Tongue (tissue), 3 donors: ENCODE measurements at places on chromosomes 5 and 9.
A peak's percentile ranks its signal among the peaks of the same experiment; 100 is the strongest.

GRCh38 chr5:15571618-15572017 lies 71.6 kb downstream of the FBXL7 start:
- no peak for DNase-seq

DNA sequence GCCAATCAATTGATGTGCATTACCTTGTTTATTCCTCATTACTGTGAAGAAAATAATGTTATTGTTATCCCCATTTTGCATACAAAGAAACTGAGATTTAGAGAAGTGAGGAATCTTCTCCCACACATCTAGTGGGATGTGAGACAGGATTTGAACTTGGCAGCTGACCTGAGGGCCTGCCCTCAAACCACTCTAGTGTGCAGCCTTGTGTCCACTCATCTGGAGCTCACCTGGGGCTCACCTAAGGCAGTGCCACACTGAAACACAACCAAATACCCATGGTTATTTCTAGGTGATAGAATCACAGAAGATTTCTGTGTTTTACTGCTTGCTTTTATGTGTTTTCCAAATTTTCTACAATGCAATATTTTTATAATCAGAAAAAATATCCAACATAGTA lies 94.7 kb upstream of the SAP30L start:
- no peak for DNase-seq

DNA sequence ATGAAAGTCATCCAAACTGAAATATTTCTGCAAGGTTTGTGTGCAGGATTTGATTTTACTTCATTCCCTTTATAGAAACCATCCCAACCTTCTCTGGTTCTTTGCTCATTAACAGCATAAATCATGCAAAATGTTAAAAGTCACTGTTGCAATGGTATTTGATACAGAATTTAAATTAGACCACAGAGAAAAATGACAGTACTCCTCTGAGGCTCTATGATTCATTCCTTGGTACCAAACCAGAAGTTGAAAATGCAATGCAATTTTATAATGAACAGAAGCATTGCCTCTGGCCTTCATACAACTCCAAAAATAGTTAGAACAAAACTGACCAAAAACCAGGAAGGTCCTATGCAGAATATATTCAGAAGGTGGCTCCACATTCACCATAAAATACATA lies 607.1 kb downstream of the TLE1 start:
- DNase-seq = no peak

DNA sequence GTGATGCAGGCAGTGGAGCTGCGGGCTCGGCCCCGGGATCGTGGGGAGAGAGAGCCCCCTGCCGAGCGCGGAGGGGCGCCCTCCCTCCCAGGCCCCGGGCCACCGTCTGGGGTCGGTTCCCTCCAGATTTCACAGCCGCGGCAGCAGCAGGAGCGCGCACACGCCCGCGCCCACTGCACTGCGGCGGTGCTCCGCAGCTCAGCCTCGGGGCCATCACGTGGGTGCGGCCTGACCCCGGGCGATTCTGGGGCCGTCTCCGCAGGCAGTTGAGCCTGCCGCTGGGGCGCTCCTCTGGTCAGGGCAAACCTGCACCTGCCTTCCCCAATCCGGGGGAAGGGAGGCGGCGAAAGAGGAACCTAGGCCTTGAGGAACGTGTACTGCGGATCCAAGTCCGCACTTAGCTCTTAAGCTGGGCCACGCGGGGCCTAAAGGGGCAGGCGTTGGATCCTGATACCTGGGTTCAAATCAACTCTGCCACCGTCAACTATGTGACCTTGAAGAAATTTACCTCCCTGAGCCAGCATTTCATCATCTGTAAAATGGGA lies 9.4 kb upstream of the DELE1 start:
- DNase-seq = peak; percentile 41

GRCh38 chr5:7181841-7182240 lies 214.1 kb upstream of the ADCY2 start:
- no peak for DNase-seq

DNA sequence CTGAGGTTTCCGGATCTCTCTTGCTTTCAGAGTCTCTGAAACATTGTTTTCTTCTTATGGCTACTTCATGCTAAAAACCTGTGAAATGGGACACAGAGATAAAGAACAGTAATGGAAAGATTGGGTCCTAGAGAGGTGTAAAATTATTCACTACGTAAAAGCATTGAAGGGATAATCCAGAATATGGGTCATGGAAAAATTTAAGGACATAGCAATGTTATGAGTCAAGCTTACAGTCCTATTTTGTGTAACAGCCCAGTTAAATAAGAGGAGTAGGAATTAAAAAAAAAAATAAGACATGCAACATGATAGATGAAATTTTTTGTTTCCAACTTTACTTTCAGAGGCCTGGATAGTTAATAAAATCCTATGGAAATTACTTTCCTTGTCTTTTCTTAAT lies 61.9 kb upstream of the ELL2 start:
- peak; percentile 2 for DNase-seq

DNA sequence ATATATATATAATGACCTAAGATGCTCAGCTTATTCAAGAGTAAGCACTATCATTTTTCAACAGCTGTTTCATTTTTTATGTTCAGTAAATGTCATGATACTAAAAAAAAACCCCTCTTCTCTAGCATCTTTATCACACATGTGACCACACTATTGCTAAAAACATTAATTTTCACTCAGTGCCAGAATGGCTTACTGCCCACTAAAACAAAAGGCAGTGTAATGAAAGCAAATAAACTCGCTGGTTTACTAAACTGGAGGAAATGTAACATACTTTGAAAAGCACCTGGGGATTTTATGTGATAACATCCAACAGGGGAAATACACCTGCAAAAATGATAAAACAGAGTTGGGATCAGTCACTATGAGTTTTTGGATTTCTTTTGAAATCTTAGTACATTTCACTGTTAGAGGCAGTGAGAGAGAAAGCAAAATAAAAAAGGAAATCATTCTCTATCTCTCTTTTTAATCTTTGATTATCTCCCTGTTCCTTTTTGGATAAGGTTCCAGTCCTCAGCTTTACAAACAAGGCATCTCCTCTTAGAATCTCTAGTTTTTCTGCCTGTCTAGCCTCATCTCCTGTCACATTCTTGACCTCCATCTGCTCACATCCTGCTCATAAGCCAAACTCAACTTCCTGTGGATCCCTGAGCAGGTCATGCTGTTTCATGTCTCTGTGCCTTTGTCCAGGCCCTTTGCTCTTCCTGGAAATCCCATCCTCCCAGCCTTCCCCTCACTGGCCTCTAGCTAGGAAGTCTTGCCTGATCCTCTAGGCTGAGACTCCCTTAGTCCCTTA lies 338.0 kb downstream of the MAN2A1 start:
- no peak for DNase-seq
